ENCODE measurements at places on chromosomes 7 and 10. TPM values are rescaled to one million over a fixed set of nuclear protein-coding genes. Genes with fewer than 3 reads are reported as not detected.

DNA sequence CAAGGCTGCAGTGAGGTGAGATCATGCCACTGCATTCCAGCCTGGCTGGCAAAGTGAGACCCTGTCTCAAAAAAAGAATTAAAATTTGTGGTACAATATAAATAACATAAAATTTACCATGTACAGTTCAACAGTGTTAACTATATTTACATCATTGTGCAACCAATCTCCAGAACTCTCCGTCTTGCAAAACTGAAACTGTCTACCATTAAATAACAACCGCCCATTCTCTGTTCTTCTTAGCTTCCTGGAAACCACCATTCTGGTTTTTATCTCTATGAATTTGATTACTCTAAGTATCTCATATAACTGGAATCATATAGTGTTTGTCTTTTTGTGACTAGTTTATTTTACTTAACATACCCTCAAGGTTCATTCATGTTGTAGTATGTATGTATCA is 167.6 kb downstream of the AUTS2 start:
- no peak for DNase-seq

GRCh38 chr7:47385536-47386125 is 196.3 kb downstream of the TNS3 start:
- no peak for DNase-seq

GRCh38 chr7:27388561-27388960 is 146.0 kb downstream of the EVX1 start:
- DNase-seq: no peak

GRCh38 chr7:149725916-149726315 is 47.5 kb downstream of the ZNF467 start:
- DNase-seq: no peak

DNA sequence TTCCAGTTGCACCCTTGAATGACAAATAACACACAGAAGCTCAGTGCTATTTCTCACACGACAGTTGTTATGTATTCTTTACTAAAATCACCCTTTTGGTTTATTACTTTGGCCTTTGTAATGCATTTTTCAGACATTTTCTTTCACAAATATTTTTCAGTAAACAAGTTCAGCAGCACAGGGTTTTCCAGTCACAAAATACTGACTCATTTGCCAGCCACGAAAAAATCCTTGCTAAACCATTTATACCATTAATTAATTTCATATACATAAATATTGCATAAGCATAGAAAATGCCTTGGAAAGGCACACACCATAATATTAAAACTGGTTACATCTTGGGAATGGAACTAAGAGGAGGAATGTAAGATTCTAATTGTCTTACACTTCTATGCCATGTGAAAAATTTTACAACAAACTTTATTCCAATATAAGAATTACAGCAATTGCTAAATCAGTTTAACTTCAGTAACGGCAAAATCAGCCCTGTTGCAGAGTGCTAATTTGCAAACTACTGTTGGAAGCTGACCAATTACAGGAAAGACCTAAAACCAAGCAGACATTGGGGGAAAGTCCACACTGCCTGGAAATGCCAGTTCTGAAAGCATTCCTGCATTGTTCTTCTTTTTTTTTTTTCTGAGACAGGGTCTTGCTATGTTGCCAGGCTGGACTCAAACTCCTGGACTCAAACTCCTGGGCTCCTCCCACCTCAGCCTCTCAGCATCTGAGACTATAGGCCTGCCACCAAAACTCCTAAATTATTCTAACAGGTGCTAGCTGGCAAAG is 31.6 kb upstream of the PBLD start:
- DNase-seq: no peak

IDI1 gene
- 71.6 TPM for polyA plus RNA-seq

DNA sequence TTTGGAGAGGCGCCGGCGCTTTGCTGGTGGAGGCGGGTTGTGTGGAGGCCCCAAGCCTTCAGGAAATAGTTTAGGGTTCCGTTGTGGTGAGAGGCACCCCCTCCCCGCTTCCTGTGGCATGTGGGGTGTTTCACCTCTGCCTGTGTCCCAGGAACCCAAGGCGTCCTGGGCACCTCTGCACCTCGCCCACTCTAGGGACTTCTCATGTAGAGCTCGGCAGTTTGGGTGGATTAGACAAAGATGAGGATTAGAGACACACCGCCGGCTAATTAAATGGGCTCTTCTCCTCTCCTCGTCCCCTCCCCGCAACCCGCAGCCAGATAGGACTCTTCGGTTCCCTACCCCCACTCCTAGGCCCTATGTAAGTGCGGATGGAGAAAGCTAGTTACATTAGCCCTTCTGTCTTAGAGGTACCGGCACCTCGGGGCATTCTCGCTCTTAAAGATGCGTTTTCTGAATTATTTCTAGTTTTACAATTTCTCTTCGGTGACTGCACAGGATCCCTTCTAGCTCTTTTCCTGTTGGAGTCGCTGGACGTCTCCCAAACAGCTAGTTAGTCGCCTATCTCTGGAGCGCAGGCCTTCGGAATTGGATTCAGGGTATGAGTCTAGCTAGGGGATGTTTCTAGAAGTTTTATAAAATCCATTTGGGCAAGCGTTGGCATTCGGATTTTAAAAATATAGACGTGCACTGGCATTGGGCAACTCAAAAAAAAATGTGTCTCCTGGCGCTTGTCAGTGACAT is 7.8 kb downstream of the PTF1A start:
- no peak for DNase-seq

DNA sequence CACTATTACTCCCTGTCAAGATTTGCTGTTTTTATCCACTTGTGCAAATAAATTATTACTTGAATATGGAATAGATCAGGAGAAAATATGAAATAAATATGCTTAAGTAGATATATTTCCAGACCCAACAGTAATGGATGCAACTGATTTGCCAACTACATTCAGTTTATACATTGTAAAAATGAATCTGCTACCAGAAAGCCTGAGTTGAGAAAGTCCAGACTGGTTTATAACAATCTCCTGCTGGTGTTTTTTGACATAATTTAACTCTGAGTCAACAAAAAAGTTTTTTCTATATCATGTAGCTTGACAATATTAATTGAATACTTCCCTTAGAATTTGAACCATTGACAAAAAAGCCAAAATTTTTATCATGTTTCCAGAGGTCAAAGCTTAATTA is 265.8 kb upstream of the SEMA3D start:
- DNase-seq: no peak

DNA sequence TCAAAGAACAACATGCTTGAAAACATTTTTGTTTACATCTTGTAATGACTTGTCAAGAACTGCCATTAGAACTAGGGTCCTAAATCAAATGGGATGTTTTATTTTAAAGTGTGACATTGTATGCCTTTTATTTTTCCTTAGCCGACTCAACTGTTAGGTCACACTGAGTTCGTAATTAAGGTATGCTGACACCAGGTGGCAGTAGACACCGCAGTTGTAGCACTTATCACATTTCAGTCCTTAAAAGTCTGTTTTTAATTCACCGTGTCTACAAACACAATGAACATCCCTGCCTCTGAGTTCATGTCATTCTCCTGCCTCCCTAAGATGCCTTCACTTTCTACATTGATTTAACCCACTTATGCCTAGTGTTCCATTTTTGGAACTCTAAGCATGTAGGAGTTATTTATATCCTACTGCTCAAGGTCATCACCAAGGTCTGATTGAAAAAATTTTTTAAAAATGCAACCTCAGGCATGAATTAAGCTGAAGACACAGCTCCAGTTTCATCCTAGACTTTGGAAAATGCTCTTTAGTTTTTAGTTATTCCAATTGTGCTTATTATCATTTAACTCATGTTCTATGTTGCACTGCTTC is 186.1 kb downstream of the BMPER start:
- no peak for DNase-seq

GRCh38 chr7:41003611-41003940 is 699.3 kb downstream of the INHBA start:
- no peak for DNase-seq

DNA sequence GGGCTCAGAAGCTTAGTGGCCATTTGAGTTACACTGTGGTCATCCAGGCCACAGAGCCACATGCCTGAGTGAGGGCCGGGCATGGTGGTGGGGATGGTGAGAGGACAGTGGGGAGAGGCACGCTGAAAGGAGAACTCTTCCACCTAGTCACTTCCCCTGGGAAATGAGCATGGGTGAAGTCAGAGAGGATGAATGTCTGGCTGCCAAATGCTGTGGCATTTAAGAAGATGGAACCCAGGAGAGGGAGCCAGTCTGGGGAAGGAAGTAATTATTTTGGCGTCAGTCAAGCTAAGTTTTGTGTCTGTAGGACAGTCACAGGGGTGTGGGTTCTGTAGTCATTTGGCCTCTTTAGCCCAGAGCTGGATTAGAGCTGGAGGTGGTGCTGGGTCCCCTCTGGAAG is 86.0 kb upstream of the PODXL start:
- no peak for DNase-seq

AUTS2 gene
- polyA plus RNA-seq: 56.5 TPM

DNA sequence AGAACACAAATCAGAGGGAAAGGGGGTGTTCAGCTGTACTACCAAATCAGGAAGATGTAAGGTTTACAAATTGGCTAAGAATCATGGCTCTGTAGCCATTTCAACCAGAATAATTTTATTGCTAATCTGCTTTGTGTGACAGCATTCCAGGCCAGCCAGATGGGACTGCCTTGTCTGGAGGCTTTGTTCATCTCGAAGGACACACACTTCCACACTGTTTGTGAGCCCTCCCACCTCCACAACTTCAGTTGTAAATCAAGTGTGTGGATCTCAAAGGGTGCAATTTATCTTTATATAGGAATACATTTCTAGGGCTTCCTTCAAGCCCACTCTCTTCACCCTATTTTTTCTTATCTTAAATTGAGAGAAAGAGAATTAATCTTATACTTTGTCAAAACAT is 6.9 kb upstream of the OIT3 start:
- no peak for DNase-seq

DNA sequence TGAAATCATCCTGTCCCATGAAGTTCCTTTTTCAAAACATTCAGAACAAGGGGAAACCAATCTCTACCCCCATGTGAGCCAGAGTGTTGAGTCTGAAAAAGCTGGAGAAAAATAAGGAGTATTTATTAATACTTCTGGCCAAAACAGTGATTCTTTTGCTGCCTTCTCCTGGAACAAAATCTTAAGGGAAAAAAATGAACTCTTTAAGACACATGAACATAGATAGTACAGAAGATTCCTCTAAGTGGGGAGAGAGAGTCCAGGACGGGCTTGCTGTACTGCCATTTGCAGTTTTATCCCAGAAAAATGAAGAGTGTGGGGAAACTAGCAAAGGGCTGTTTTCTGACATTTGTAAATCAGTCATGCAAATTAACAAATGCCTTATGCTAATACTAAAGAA is 173.4 kb upstream of the CELF2 start:
- DNase-seq: no peak

THNSL1 gene
- polyA plus RNA-seq: 13.8 TPM

DNA sequence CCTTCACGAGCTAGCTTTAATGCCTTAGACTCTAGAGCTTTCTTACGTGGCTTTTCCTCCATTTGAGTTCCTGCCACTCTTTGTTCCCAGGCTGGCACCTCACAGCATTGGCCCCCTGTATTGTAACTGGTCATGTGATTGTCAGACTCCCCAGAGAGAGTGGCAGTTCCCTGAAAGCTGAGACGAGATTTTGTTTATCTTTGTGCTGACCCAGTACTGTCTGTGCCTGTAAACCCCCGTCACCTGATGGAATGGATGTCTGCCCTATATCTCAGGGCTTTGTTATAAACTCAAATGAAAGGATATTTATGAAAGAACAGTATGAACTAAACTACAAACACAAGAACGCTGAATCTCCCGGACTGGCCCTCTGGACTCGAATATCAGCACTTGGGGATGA is 13.0 kb downstream of the NOBOX start:
- no peak for DNase-seq

GPR85 gene
- polyA plus RNA-seq: 1.7 TPM

DNA sequence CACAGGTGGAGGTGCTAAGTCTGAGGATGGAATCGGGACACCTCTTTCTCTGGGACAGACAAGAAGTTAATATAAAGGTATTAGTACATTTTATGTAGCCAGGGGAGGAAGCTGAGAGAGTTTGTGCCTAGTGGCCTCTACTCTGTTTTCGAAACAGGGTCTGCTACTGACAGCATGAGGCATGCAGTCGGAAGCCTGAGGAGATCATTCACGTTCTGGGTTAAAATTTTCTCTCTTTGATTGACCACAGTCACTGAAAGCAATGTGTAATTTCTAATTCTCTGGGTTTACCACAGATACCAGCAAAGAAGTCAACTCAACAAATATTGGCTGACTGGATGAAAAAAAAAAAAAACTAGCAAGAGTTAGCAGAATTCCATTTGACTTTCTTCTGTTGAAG is 53.3 kb upstream of the KCTD7 start:
- DNase-seq: no peak

- DNase-seq: no peak
These were observed 748.0 kb upstream of the IGFBP3 start for GRCh38 chr7:46669028-46669427.

WAPL gene
- 43.3 TPM for polyA plus RNA-seq

DNA sequence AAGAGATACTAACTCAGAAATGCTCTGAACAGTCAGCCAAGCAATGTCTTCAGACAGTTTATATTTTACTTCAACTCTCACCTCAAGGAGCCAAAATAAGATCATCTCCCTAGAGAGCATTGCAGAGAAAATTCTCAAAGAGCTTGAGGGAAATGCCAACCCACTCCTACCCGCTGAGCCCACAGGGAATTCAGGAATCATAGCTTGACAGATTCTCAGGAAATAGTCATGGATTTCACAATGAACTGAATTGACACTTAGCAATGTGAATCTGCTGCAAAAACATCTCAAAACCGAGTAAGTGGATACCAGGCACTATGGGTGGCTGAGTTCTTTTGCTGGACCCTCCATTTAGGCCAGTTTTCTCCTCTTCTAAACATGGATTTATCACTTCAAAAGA is 9.8 kb upstream of the PLAC9 start:
- no peak for DNase-seq

CALHM3 gene
- polyA plus RNA-seq: not detected

DNA sequence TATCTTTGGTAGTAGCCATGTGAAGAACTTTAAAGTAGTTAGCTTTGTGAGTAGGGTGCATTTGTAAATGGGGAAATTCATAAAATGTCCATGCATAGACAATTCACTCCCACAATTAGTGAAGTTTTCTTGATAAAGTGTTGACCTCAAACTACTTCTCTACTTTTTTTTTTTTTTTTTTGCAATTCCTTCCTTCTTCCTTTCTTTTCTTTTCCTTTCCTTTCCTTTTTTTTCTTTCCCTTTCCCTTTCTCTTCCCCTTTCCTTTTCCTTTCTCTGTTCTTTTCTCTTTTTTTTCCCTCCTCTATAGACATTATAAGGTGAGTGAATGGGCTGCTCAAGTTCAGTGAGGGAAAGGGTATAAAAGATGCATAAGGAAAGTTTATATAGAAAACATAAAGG is 184.2 kb downstream of the PTEN start:
- DNase-seq: no peak

GRCh38 chr7:100942045-100942774 is 7.1 kb upstream of the MUC3A start:
- no peak for DNase-seq

DNA sequence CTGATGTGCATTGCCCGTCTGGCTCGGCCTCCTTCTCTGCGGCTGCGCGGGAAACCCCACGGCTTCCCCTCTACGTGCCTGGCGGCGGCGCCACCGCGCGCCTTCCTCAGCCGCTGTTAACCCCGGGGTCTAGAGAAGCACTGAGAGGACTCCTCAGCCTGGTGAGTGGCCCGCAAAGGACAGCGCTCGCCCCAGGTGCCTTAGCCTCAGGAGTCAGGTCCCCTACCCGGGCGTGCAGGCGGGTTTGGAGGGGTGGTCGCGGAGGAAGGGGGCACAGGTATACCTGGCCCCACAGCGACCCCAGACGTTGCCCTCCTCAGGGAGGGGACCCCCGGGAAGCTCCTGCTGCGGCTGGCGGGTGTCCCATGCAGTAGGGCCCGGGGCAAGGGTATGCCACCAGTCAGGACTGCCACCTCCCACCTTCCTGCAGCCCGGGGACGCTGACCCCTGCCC is 51.0 kb downstream of the ARL5B start:
- no peak for DNase-seq

All from left renal cortex interstitium (tissue), 4 donors.